ENCODE measurements at places on chromosomes 5 and 9. TPM values are rescaled to one million over a fixed set of nuclear protein-coding genes. Genes with fewer than 3 reads are reported as not detected.

Gene ROPN1L
- 2.2 TPM for total RNA-seq

Gene ZFP2
- 0.43 TPM for total RNA-seq

Gene ST8SIA4
- 2.4 TPM for total RNA-seq

Gene GFPT2
- 27.2 TPM for total RNA-seq

Gene SNCAIP
- total RNA-seq = 8.1 TPM

Gene PCDHA2
- 0.20 TPM for total RNA-seq

Gene PCDHGA2
- total RNA-seq = 7.5 TPM

DNA sequence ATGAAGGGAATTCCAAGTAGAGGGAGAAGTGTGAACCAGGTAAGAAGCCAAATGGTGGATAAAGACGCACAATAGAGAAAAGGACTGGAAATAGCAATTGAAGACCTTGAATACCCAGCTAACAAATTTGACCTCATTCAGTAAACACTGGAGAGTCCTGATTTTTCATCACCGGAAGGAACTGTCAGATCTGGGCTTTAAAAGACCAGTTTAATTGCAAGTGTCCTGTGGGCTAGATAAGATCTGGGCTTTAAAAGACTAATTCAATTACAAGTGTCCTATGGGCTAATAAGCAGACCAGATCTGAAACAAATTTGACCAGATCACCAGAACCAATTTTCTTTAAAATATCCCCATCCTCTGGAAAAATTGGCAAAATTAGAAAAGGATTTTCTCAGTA, 380.0 kb downstream of the ACTL7B start:
- no peak for DNase-seq

GRCh38 chr5:156201788-156202403, 125.1 kb upstream of the SGCD start:
- no peak for DNase-seq

- DNase-seq = peak; percentile 77
These were observed 336.8 kb downstream of the GLIS3 start for GRCh38 chr9:3962971-3963642.

DNA sequence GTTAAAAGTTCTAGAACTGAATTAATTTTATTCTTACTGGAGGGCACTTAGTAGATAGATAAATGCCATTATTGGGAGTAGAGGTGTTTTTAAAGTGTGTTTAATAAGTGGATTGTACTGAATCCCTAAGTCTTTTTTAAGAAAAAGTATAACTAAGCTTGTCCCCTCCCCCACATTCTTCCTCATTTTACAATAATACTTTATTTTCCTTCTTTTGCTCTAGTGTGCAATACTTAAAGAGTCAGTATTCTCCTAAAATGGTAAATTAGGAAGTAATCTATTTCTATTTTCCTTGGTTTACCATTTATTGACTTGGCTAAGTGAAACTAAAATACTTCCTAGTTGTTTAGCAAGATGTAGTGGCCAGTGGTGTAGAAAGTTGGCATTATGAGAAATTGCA, 11.6 kb downstream of the UBLCP1 start:
- DNase-seq = no peak

GRCh38 chr5:33343676-33344327, 97.0 kb upstream of the TARS1 start:
- DNase-seq = no peak

GRCh38 chr9:98083061-98083501, 26.5 kb downstream of the NANS start:
- no peak for DNase-seq

DNA sequence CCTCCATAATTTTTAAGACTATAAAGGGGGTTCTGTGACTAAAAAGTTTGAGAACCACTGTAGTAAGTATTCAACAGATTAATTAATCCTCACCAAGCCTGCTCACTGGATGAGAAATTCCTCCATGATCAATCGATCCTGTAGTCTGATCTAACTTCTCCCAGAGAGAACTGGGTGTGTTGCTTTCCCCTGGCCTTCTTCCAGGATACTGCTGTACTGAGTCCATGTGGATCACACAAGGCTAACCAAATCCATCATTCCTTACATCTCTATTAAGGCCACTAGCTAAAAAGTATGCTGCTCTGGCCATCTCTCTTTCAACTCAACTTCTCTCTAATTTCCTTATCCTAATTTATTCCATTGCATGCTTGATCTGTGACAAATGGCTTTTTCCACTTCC, 280.2 kb upstream of the PCSK5 start:
- no peak for DNase-seq

DNA sequence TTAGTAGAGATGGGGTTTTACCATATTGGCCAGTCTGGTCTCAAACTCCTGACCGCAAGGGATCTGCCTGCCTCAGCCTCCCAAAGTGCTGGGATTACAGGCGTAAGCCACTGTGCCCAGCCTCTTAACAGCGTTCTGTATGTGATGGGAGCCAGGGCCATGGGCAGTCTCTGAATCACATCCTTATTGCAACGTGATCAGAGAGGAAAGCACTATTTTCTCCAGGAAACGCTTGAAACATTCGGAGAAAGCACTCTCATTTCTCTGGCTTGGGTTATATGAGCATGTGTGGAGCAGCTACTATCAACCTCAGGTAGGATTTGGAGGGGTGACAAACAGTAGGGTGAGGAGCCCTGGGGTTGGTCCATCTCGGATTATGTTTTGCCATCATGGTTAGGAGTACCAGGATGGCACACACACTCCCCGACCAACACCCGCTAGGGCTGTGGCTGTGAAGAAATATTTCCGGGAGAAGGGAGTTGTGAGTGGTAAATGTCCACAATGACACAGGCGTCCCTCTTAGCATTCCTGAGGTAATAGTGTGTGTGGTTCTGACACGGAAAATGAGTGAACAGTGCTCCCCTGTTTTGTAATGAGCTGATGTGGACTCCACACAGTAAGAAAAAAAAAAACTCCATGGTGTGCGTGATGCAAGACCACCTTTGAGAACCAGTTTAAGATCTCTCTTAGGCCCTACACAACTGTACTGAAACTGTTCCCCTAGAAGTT, 406.2 kb upstream of the ZNF608 start:
- DNase-seq = no peak

DNA sequence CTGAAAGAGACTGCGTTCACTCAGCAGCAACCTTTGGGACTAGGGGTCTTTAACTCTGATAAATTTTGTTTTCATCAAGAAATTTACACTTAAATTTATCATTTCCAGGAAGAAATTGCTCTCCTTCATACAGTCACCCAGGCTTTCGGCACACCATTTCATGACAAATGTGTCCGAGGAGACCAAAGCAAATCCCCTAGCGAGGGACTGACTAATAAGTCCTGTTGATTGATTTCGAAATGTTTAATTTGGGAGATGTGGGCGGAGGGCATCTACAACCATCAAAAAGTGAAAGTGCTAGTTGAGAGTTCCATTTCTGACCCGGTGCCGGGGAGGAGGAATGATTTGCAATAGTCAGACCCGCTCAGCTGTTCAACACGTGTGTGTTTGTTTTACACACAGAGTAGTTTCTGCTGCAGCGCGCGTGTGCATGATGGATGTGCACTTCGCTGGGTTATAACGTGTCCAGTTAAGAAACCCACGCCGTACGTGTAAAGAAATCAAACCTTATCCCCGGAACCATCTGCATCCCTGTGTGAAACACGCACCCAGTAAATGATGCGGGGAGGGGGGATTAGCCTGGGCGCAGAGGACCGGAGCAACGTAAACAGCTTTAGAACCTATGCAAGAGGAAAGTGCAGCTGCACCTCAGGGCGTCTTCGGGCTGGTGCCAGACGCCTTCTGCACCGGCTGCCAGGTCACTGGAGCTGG, 845 bp upstream of the NR4A3 start:
- peak; percentile 92 for DNase-seq

Data from right atrium auricular region (tissue), 2 donors.